Activated T-cell treated with anti-CD3 and anti-CD28 coated beads, Interleukin-2, amount 50 U/mL, for 72 hours (primary cell): ENCODE measurements at places on chromosomes 13 and 19. TPM values are rescaled to one million over a fixed set of nuclear protein-coding genes. Genes with fewer than 3 reads are reported as not detected.
A peak's percentile ranks its signal among the peaks of the same experiment; 100 is the strongest.

DNA sequence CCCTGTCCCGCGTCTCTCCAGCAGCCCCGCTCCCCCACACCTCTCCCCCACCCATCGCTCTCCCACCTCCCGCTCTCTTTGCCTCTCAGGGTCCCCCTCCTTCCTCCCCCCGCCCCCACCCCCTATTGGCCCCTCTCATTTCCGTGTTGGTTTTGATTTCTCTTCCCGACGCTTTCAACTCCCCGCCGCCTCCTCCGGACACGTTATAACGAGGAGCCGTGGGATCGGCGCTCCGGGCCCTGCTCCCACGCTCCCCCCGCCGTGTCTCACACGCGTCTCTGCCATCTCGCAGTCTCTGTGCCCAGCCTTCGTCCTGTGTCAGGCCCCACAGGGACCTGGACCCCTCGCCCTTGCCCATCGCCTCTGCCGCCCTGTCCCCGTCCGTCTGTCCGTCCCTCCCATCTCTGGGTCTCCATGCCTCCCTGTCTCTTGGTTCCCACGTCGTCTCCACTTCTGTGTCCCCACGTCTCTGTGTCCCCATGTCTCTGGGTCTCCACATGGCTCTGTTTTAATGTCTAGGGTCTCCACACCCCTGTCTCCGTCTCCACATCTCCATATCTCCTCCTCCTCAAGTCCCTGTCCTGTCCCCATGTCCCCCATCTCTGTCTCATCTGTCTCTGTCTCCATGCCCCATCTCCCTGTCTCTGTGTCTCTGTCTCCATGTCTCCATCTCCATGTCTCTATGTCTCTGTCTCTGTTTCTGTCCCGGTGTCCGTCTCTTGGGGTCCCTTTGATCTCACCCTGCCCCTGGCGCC is 13.1 kb downstream of the ERFL start:
- peaks cover 32% of the 10 kb centered on the region for H3K4me1 ChIP-seq
- H3K27me3 ChIP-seq = peaks cover 12% of the 10 kb centered on the region
- H3K36me3 ChIP-seq = no peaks in the 10 kb centered on the region
- no peak for DNase-seq
- H3K4me3 ChIP-seq = no peak overlapping the region

GRCh38 chr19:15316498-15316897 is 15.8 kb downstream of the BRD4 start:
- H3K36me3 ChIP-seq = peaks cover 8% of the 10 kb centered on the region
- peak overlapping the region; percentile 63 for H3K4me3 ChIP-seq
- no peaks in the 10 kb centered on the region for H3K27me3 ChIP-seq
- H3K4me1 ChIP-seq = peaks cover 94% of the 10 kb centered on the region

DNA sequence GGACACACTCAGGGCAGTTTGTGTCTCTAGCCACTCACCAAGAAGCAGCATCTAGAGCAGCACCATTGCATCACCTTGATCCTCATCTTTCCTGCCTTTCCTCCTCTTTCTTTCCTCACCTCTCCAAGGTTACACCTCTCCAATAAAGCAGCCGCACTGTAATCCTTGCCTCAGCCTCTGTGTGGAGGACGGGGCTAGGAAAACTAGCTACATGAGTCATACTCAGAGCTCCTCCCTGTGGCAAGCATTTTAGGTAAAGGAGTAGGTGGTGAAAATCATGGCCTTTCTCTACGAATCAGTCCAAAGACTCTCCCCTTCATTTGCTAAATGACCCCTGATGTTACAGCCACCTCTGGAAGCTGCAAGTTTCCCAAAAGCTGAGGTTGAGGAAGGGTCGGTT is 108.9 kb downstream of the DNAJC15 start:
- H3K4me1 ChIP-seq = peaks cover 11% of the 10 kb centered on the region
- no peak overlapping the region for H3K27ac ChIP-seq
- H3K36me3 ChIP-seq = no peaks in the 10 kb centered on the region

DNA sequence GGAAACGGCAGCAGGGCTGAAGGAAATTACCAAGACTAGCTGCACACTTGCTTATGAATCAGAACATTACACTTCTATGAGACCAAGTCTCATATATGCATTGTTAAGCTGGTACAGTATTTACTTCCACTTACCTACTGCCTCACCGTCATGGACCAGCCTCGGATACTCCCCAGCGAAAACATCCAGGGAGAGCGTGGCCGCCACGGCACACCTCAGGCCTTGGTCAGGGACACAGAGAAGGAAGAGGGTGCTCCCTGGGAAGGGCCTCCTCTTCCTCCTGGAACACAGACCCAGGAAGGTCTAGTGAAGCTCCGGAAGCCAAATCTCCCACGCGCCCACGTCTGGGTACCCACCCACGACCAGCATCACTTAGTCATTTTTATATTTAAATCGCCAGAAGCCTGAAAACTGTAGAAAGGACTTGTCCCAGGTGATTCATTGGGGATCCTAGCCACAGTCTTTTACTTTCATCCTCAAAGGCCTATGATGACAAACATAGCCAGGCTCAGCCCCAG is 24.4 kb upstream of the MTIF3 start:
- no peak overlapping the region for H3K27ac ChIP-seq
- H3K4me1 ChIP-seq = peaks cover 16% of the 10 kb centered on the region
- no peak for DNase-seq
- H3K36me3 ChIP-seq = no peaks in the 10 kb centered on the region
- no peak overlapping the region for H3K4me3 ChIP-seq
- H3K27me3 ChIP-seq = no peaks in the 10 kb centered on the region

DNA sequence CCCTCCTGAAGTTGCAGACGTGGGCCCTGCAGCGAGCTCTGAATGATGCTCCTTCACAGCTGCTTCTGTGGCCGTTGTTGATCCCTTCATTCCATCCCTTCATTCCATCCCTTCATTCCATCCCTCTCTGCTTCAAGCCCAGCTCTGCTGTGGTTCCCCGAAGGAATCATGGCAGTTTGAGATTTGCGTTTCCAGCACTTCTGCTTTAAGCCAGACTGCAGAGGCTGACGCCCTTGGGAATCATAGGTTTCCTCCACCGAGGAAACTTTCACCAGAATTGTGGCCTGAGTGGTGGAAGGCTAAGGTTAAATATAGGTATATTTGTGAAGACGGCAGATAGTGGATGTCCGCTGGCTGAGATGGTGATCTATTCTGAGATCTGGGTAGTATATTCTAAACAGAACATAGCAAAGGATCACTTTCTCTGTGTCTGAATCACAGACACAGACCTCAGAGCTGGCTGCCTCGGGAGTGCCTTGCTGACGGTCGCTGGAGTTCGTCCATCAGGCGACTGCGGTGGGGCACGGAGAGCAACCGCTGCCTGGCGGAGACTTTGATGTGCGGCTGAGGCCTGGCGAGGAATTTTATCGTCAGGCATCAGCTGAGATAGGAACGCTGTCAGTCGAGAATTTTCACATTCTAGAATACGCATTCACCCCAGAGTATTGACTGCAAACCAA is 42.8 kb upstream of the DCUN1D2 start:
- H3K27ac ChIP-seq = no peak overlapping the region
- no peak for DNase-seq
- no peaks in the 10 kb centered on the region for H3K27me3 ChIP-seq
- no peaks in the 10 kb centered on the region for H3K4me1 ChIP-seq
- H3K36me3 ChIP-seq = peaks cover 2% of the 10 kb centered on the region

DNA sequence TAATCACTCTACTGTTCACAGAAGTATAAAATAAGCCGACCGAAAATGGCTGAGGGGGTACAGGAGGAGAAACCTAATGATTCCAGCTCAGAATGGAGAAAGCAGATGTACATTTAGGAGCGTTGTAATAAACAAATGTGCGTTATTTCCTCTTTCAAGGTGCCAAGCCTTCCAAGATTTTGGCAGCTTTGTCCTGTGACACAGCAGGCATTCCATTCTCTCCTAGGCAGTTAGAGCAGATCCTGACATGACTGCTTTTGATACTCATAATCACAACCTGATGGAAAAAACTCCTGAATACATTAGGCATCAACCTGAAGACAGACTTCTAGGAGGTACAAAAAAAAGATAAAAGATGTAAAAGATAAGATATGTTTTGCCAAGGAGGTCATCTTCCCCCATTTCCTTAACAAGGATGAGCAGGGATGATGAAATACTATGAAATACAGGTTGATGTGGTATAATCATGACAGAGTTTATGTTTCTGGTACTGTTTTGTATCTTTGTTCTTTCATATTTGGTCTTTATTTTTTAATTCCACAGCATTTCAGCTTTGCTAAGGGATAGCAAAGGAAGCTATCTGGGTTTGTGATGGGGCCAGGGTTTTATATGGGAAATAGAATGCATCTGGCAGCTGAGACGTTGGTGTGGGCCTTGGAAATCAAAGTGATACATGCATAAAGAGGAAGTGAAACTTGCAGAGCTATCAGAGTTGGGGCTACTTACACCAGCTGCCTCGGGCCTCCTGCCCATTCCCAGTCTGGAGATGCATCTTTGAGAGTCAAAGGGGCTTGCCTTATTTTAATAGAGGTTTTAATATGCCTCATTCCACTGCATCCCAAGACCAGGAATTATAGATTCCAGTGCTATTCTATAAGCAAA is 222.5 kb downstream of the OXGR1 start:
- peak overlapping the region; percentile 47 for H3K27ac ChIP-seq
- H3K27me3 ChIP-seq = no peaks in the 10 kb centered on the region
- no peak overlapping the region for H3K4me3 ChIP-seq
- no peaks in the 10 kb centered on the region for H3K4me1 ChIP-seq
- no peak for DNase-seq
- H3K36me3 ChIP-seq = no peaks in the 10 kb centered on the region

DNA sequence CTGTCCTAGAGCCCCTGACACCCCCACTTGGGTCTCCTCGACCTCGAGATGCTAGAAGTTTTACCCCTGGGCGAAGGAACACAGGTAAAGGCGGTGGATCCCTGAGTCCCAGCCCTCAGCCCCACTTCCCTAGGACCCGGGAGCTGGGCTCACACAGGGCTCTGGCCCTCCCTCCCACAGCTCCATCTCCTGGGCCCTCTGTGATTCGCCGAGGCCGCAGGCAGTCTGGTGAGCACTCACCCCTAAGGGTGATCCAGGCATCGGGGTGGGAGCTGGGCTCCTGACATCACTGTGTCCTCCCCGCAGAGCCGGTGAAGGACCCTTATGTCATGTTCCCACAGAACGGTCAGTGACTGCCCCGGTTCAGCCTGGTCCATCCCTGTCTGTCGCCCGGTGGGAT is 8.3 kb downstream of the PLEKHG2 start:
- H3K27me3 ChIP-seq = no peaks in the 10 kb centered on the region
- peaks cover 2% of the 10 kb centered on the region for H3K36me3 ChIP-seq
- no peak overlapping the region for H3K4me3 ChIP-seq
- DNase-seq = no peak
- H3K4me1 ChIP-seq = peaks cover 6% of the 10 kb centered on the region
- no peak overlapping the region for H3K27ac ChIP-seq

Gene MOB3A
- 134 TPM for total RNA-seq

Gene IZUMO2
- total RNA-seq = not detected

Gene FXYD3
- total RNA-seq = not detected

Gene ZNF208
- total RNA-seq = 0.70 TPM

Gene KCNC3
- total RNA-seq = 8.3 TPM
